ENCODE measurements at places on chromosomes 1 and 21. TPM values are rescaled to one million over a fixed set of nuclear protein-coding genes. Genes with fewer than 3 reads are reported as not detected.

Gene OR2T29
- total RNA-seq = not detected

Gene GCSAML
- total RNA-seq = 0.60 TPM

DNA sequence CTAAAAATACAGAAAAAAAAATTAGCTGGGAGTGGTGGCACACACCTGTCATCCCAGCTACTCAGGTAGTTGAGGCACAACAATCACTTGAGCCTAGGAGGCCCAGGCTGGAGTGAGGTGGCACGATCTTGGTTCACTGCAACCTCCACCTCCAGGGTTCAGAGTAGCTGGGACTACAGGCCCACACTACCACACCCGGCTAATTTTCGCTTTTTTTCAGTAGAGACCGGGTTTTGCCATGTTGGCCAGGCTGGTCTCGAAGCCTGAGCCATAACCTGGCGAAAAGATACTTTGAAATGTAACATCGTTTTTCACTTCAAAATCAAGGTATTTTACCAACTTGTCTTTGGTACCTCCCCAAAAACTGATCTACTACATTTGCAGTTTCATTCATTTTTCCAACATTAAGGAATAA lies 6.1 kb downstream of the GAS5 start:
- DNase-seq = no peak

Gene ADCY10
- total RNA-seq = 0.38 TPM

Gene GBP5
- 3.9 TPM for total RNA-seq

Gene SPRR4
- total RNA-seq = not detected

Gene ATP1A4
- not detected for total RNA-seq

GRCh38 chr1:203338335-203339036 lies 12.4 kb downstream of the FMOD start:
- no peak for DNase-seq

Gene PAPPA2
- 0.38 TPM for total RNA-seq

- DNase-seq = no peak
These were observed 7.6 kb downstream of the APOBEC4 start for GRCh38 chr1:183645531-183645930.

Gene C1orf198
- total RNA-seq = 98.4 TPM

GRCh38 chr1:15343729-15344128 lies 66.0 kb upstream of the EFHD2 start:
- peak; percentile 88 for DNase-seq

GRCh38 chr1:221200464-221200863 lies 321.2 kb downstream of the HLX start:
- no peak for DNase-seq

Gene LRRC71
- not detected for total RNA-seq

Gene ADAMTSL4
- total RNA-seq = 99.6 TPM

Gene ANKRD34A
- 2.3 TPM for total RNA-seq

DNA sequence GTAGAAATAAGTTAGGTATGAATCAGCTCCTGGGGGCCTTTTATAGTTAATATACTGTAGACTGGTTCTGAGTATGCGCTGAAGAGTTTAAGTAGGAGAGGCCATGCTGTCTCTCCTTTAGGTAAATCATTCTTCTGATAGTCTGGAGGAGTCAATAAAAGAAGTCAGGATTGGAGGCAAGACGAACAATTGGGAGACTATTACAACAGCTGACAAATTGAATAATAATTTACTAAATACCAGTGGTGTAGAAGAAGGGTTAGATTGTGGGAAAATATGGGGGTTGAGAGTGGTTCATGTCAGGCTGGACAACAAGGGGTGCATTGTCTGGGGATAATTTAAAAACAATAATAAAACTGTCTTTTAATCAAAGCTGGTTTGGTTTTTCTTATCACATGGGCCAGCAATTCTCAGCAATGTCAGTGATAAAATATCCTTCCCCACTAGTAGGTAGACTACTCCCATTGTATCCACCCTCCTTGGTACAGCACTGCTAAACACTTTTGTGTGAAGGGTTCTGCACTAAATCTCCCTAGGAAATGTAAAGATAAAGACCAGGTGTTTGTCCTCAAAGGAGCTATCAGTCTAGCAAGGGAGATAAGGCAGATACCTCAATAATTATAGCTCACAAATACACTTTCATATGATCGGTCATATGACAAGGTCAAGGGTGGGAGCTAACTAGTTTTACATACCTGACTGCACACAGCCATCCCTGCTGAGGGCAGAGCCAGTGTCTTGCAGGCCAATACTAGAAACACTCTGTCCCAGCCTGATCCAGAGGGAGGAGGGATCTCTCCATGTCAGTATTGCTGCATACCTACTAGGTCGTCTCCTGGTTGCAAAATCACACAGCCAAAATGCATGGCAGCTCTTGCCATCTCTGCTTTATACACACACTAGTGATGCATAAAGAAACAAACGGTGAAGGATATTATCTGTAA lies 299.7 kb downstream of the VAV3 start:
- DNase-seq = no peak

DNA sequence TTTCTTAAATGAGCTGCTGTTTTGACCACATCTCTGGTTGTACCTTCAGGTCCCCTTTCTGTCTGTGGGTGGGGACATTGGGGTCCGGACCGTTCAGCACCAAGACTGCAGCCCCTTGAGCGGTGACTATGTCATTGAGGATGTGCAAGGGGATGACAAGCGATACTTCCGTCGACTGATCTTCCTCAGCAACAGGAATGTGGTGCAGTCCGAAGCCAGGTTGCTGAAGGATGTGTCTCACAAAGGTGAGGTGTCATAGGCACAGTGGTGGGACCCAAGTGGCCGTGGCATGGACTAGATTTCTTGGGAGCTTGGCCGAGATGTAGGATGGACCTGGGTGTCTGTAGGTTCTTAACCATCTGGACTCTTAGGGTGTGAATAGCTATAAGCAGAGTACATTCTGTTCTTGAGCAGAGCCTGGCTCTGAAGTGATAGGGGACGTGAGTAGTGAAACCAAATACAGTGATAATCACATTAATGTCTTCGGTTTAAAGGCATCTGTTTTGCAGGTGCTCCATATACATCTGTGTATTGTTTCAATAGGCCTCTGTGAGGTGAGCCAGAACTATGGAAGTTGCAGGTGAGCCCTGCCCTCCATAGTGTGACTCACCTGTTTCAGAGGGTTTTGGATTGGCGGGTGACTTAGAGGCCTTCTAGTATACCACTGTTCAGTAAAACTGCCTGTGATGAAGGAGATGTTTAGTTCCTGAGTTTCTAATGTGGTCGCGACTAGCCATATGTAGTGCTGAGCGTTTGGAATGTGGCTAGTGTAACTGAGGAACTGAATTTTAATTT lies 6.4 kb downstream of the METTL13 start:
- no peak for DNase-seq

DNA sequence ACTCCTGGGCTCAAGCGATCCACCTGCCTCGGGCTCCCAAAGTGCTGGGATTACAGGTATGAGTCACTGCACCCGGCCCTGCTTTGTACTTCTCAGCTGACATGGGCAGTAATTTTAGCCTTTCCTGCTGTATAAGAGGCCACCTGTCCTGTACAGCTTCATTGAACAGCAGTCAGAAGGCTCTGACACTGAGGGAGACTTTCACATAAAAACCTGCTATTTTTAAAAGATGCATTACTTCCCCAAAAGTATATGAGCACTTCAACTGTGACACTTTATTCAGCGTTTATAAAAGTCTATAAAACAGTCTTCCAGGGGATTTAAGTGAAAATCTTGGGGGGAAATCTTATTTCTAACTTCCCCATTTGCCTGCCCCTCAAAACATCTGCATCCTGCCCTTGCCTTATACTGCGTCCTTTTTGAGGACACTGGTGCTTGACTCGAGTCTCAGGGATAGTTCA lies 17.6 kb downstream of the RNU5D-1 start:
- DNase-seq = no peak

DNA sequence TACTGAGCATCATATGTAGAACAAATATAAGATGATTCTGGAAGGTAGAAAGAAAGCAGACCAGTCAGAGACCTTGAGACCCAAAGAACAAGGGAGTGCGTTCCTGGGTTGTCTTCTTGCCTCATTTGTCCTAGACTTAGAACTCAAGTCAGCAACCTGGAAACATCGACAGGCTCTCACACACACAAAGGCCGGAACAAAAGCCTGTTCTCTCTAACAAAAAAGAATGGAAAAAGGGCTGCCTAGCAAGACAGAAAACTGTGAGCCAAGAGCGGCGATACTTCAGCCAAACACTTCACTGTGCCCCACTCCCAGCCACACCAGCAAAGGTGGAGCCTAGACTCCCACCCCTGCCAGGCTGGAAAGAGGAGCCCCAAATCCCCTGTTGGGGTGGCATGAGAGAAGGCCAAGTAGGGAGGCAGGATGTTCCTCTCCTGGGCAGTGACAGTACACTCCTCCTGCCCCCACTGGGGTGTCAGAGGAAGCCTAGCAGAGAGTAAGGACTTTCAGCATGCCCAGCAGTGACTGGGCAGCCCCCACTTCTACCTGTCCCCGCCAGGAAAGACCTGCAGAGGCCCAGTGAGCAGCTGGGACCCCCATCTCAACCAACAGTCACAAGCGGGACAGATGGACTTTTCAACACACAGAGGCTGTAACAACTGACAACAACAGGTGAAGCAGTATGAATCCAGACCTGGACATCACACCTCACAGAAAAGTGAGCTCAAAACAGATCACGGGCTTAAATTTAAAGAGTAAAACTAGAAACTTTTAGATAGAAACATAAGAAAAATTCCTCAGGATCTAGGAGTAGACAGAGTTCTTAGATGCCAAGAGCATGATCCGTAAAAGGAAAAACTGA lies 33.0 kb downstream of the MRAP start:
- DNase-seq = peak; percentile 45

Gene RLF
- total RNA-seq = 14.4 TPM

GRCh38 chr1:153652805-153653500 lies 5.5 kb upstream of the SNAPIN start:
- DNase-seq = no peak

- no peak for DNase-seq
These were observed 19.6 kb upstream of the ZNF648 start for GRCh38 chr1:182080955-182081582.

- no peak for DNase-seq
These were observed 3.0 kb upstream of the SYT6 start for GRCh38 chr1:114156538-114157274.

DNA sequence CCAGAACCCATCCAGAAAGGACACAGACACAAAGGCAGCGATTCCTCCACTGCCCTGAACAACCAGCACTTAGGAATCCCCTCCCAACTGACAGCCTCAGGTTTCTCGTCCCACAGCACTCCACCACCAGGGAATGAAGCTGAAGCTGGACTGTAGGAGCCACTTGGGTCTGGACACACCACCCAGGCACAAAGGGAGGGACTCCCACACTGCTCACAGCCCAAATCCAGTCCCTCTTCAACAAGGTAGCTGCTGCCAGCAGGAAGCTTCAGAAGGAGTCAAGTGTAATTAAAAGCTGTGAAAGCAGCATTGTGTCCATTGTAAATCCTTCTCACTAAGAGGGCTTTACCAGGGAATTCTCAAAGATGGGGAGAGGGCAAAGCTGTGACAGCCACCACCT lies 29.0 kb downstream of the LMX1A start:
- no peak for DNase-seq

DNA sequence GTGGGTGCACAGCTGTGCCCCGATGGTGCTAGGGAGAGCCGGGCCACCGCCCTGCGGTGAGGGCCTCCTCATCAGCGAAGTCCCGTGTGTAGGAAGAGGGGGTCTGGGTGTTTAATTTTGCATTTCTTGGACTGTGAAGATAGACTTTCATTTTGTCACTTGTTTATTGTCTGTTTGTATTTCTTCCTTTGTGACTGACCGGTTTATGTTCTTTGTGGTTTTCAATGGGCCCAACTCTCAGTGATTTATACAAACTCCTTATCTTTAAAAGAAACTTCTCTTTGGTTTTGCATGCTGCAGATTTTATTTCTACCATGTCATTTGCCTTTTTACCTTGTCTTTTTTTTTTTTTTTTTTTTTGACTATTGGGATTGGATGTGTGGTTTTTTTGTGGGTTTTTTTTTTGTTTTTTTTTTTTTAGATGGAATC lies 65.1 kb downstream of the COL18A1 start:
- no peak for DNase-seq

Gene ZNF648
- not detected for total RNA-seq

Gene PROK1
- total RNA-seq = not detected

DNA sequence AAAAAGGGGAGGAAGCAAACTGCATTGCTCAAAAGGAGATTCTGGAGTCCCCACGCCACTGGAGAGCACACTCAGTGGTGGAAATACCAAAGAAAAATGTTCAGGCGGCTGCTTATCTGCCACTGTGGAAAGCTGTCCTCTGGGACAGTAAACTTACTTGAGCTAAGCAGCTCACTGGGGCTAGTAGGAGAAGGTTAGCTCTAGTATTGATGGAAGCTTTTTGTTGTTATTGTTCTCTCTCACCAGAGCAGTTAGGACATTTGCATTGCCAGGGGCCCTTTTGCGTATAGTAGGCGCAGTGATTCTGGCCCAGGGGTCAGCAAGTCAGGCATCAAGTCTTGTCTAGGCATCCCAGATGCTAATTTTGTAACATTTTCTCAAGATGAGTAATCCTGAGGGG lies 15.6 kb downstream of the BACE2 start:
- no peak for DNase-seq

DNA sequence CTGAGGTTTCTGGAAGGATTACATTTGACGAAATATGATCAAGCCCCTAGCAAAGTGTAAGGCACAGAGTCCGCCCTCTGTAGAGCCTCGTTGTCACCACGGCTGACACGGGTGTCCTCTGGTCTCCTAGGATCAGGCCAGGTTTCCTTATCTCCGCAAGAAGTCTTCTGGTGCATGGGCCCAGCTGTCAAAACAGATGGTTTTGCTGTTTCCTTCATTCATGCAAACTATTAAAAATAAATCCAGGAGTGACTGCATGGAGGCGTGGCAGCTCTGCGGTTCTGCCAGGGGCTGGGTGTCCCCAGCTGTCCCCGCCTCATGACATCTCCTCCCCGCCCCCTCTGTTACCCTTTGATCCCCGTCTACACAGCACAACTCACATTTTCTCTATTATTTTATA lies 209.0 kb downstream of the DYRK1A start:
- DNase-seq = no peak

- DNase-seq = no peak
These were observed 8.0 kb upstream of the MACF1 start for GRCh38 chr1:39196244-39197215.

Gene LENEP
- total RNA-seq = not detected

- no peak for DNase-seq
These were observed 51.8 kb upstream of the CASZ1 start for GRCh38 chr1:10848109-10848684.

Gene ZNF593
- 14.9 TPM for total RNA-seq

Gene APOBEC4
- not detected for total RNA-seq

DNA sequence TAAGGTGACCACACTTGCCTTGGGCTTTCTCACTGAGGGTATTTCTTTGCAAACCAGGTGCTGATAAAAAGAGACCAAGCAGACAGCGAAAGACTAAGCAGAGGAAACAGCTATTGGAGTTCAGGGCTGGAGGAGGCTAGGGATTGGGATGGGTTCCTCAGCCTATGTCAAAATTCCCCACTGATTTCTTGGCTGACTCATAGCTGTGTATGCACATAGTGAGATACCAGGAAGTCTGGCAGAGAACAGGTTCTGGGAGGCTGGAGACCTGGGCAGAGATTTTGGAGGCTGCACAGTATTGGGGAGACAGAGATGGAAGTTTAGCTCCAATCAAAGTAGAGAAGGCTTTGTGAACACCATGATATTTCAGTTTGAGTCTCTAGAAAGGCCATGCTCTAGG lies 25.3 kb downstream of the YARS1 start:
- no peak for DNase-seq

Gene LEFTY1
- 0.28 TPM for total RNA-seq

- no peak for DNase-seq
These were observed 16.6 kb downstream of the CRNN start for GRCh38 chr1:152397474-152397873.
